Mesendoderm (in vitro differentiated cells): ENCODE measurements at places on chromosomes 16 and 17.

DNA sequence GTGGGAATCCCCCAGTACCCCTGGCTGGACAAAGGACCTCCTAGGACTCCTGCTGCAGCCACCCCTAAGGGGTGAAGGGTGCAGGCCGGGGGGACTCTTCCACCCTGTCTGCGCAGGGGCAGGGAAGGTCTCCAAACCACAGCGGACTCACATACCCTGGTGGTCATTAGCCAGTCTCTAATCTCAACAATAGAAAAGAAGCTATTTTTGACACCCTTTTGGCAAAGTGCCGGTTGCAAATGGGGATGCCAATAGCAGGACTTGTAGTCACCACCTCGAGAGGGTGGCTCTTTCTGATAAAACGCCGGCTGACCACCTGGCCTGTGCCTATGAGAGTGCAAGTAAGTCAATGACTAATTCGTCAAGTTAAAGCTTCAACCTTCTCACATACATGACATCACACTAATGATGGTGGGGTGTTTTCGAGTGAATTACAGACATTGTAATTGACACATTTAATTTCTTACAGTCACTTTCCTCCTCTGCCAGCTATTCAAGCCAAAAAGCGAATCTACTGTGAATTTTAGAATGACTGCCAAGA lies 23.1 kb upstream of the DNAH17 start:
- no peak for DNase-seq

- peak; percentile 29 for DNase-seq
Observed at GRCh38 chr17:58136669-58137279, 11.4 kb upstream of the OR4D1 start.

DNA sequence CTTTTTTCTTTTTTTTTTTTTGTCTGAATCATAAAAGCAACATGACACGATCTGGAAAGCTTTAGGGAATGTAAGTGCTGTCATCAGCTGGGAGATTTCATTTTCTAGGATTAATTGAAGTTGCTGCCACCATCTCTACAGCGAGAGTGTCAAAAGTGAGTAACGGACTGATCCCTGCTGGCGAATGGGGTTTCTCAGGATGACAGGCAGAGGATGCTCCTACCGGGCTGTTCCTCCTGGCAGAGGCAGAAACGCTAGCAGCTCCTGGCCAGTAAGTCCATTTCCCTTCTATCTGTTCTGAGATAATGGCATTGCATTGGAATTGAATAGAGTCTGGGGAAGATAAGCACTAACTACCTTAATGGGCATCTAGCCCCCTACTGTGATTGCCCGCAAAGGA lies 80.5 kb upstream of the KIFC3 start:
- peak; percentile 95 for DNase-seq

DNA sequence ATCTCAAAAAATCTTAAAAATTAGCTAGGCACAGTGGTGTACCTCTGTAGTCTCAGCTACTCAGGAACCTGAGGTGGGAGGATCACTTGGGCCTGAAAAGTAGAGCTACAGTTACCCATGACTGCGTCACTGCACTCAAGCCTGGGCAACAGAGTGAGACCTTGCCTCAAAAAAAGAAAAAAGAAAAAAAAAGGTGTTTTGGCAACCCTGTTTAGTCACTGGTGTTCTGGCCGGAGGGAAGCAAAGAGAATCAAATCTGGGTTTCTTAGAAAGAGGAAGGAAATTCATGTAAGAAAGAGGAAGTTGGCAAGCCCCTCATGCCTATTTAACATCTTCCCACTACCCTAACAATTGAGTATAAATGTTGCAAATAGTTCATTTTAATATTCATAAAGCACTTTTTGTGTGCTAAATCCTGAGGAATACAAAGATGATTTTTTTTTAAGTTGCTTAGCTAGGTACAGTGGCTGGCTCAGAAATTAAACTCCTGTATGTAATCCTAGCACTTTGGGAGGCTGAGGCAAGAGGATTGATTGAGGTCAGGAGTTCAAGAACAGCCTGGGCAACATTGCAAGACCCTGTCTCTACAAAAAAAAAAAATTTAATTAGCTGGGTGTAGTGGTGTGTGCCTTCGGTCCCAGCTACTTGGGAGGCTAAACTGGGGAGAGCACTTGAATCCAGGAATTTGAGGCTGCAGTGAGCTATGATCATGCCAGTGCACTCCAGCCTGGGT lies 6.5 kb upstream of the USP32 start:
- DNase-seq = no peak
